Anterior cingulate cortex (tissue), 58 donors: ENCODE measurements at places on chromosomes 3 and 15.
A peak's percentile ranks its signal among the peaks of the same experiment; 100 is the strongest.

- DNase-seq, result peak; percentile 20
Measured at GRCh38 chr3:127422663-127423375, 135.0 kb upstream of the PRR20G start.

DNA sequence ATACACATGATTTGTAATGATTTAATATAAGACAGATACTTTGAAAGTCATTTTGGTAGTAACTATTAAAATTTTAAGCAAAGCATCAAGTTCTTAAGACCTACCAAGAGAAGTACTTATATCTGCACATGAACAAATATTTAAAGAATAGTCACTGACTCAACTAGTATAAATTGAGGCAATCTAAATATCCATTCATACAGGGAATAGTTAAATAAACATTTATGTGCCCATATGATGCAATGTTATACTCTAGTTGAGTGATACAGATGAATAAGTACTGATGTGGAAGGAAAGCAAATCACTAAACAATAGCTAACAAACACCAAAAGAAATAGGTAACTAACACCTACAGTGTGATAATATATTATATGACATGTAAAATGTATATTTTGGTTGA lies 527.7 kb downstream of the EPHA3 start:
- DNase-seq, result no peak

- peak; percentile 71 for DNase-seq
Measured at GRCh38 chr3:49609815-49610214, 55.5 kb downstream of the BSN start.

DNA sequence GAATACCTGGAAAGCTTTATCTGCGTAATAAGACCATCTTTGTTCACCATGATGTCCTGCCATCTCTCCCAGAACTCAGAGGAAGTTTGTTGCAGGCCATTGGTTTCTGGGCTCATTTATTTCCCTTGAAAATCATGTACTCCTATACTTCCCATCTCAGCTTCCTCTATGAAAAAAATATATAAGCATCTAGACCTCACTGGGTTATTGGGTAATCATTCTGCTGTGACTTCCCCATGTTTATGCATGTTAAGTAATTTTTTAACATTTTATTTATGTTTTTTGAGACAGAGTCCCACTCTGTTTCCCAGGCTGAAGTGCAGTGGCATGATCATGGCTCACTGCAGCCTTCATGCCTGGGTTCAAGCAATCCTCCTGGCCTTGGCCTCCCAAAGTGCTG lies 184.5 kb downstream of the ZPLD1 start:
- DNase-seq, result no peak

GRCh38 chr3:128548021-128548420 lies 55.0 kb upstream of the GATA2 start:
- DNase-seq, result no peak

- no peak for DNase-seq
Measured at GRCh38 chr3:10627884-10628572, 122.6 kb upstream of the ATP2B2 start.

GRCh38 chr3:173065543-173065981 lies 75.5 kb downstream of the SPATA16 start:
- no peak for DNase-seq

GRCh38 chr3:42581709-42582473 lies at the start of gene SEC22C:
SEC22C (minus strand) TSS chr3:42581967; CDS start chr3:42569046, 12,921 bp downstream.
- peak; percentile 79 for DNase-seq

GRCh38 chr3:134625462-134625861 lies 25.4 kb downstream of the KY start:
- no peak for DNase-seq

DNA sequence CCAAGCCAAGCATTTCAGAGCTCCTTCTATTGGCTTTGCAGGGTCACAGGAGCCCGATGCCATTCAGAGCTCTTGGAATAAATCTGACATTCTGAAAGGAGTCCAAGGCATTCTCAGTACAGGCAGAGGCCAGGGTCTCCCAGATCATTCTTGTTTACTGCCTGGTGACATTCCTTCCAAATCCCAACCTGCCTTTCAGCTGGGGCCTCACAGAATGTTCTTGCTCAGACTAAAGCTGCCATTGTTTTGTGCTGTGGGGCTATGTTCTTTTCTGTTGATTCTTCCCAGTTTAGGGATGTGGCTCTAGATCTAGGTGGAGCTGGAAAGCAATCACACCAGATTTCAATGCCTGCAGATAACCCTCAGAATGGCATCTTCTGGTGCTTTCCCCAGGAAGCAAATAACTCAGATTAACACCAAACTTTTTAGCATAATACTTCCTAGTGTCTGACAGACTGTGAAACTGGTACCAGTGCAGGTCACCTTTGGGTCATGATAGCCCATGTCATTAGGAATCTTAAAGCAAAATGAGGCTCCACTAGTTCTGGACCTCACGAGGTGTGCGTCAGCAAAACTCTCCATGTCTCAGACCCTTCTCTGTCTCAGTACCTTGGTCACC lies 166.9 kb downstream of the CHST2 start:
- no peak for DNase-seq

GRCh38 chr3:192916371-192917027 lies 1.2 kb downstream of the MB21D2 start:
- DNase-seq, result peak; percentile 34

DNA sequence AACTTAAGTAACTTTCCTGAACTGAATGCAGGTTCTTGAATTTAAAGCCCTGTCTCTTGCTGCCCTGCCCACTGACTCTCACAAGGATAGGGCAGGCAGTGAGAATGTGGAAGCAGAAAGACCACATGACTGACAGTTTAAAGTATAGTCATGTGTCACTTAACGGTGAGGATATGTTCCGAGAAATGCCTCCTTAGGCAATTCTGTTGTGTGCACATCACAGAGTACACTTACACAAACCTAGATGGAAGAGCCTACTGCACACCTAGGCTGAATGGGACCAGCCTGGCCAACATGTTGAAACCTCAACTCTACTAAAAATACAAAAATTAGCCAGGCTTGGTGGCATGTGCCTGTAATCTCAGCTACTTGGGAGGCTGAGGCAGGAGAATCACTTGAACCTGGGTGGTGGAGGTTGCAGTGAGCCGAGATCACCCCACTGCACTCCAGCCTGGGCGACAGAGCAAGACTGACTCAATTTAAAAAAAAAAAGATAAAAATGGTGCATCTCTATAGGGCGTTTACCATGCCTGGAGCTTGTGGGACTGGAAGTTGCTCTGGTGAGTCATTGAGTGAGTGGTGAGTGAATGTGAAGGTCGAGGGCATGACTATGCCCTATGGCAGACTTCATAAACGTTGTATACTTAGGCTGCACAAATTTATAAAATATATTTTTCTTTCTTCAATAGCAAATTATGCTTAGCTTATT lies 18.9 kb upstream of the COPG1 start:
- no peak for DNase-seq

DNA sequence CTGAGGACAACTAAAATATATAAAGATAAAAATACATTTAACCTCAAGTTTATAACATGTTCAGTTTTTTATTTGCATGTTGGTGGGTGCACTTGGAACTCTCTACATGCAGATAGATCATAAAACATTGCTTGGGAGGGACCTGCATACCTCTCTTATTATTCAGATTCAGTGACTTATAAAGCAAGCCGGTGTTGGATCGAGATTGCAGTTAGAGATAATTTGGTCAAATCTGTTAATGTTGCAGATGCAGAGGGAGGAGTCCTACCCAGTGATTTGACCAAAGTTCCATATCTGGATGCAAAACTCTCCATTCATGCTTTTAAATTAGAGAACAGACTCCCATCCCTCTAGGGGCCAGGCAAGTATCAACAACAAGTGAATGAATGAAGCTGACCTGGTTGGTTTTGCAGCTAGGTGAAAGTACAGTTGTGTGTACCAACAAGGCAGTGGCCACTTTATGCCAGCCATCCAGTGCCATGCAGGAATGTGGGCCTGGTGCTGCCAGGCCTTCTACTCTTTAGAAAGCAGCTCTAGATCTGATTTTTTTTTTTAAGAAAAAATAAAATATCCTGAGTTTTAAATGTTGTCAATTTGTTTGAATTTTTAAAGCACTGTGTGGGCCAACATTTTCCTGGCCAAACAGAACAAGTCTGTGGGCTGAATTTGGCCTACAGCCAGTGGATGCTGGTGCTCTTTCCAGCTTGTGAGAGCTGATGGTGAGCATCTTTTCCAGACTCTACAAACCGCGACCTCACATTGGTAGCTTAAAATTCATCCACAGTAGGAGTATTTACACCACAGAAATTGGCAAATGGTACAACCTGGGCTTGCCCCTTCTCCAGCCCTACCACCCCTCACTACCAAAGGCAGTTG lies 12.3 kb downstream of the CDIN1 start:
- DNase-seq, result no peak

- DNase-seq, result no peak
Measured at GRCh38 chr3:188689101-188689574, 482.6 kb upstream of the TPRG1 start.
